Hematopoietic multipotent progenitor cell treated with erythropoietin and hydrocortisone succinate and interleukin-3 and kit ligand, for 8 days (in vitro differentiated cells): ENCODE measurements at places on chromosomes 5 and 9.

DNA sequence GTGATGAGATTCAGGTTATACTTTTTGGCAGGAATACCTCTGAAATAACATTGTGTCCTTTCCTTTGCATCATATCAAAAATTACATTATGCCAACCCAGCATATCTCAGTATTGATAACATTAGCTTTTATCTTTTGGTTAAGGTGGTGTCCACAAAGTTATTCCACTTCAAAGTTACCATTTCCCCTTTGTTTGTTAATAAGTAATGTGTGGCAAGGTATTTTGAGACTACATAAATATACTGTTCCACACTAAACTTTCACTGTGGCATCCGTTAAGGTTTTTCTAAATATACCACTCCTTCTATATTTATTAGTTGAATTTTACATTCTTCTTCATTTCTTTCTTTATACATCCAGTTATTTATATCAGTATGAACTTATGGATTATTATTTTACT is 14.1 kb upstream of the ARHGEF37 start:
- no peak for DNase-seq

DNA sequence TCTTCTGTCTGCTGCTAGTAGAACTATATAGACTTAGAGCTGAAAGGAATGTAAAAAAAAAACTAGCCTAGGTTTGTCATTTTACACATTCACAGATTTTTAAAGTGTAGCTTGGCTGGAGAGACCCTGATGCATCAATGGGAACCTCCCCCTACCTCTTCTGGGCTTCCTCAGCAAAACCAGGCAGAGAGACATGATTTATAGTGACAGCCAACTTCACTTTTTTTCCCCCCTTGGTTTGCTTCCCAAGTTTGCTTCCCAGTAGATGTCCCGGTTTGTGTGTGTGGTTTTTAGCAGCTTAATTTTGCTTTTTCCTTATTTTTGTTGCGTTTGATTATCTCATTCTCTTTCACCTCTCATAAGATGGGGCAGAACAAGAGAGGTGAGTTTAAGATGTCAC is 1.8 kb downstream of the OTULIN start:
- DNase-seq, result no peak

DNA sequence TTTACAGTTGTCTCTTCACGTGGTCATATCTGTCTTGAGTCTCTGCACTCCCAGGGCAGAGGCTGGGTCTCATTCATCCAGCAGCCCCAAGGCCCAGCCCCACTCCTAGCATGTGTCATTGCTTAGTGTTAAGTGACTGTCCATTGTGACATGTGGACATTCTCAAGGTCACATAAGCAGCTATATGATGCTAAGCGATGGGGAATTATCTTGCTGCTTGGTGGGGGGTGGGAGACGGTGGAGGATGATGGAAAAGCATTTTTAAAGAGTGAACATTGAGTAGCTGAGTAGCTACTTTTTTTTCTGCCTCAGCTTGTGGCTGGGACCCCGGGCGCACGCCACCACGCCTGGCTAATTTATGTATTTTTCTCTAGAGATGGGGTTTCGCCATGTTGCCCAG is at the start of gene C9orf153:
Gene C9orf153, minus strand, starts transcription at position 101 of the 400 bp plus-strand sequence. CDS start 30,054 bp downstream, outside the sequence.
- no peak for DNase-seq

DNA sequence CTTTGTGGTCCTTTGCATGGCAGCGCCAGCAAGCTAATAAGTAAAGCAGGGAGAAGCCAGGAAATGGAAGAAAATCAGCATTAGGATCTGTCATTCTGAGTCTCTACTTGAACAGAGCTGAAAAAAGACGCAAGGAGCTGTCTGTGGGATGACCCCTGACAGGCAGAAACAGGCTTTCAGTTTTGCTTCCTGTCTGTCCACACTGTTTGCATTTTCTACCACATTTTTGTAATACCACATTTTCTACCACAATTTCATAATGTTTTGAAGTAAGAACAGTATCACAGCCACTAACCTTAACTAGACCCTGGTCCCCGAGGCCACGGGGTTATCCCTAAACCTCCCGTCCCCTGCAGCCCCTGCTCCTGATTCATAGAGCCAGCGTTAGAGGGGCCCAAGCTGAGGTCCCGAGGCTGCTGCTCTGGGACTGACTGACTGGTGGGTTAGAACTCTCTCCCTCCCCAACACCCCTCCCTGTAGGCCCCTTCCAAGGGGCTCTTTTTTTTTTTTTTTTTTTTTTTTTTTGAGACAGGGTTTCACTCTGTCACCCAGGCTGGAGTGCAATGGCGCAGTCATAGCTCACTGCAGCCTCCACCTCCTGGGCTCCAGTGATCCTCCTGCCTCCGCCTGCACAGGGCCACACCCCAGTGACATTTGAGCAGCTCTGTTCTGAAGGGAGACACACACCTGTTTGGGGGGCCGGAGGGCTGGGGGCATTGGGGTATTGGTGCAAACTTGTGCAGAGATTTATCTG is 4.0 kb upstream of the CLIC3 start:
- no peak for DNase-seq

GRCh38 chr5:59097116-59097515 is 514.2 kb downstream of the RAB3C start:
- no peak for DNase-seq

GRCh38 chr5:39815711-39816110 is 390.9 kb upstream of the DAB2 start:
- DNase-seq, result no peak

- peak; percentile 35 for DNase-seq
These were observed 277.8 kb downstream of the RAB3C start for GRCh38 chr5:58860680-58861079.

- no peak for DNase-seq
These were observed 62.7 kb upstream of the ASS1 start for GRCh38 chr9:130382096-130382495.
